ENCODE measurements at places on chromosomes 3 and 15.

- no peak for DNase-seq
Observed at GRCh38 chr3:98732286-98733052, 30.7 kb upstream of the ST3GAL6 start.

DNA sequence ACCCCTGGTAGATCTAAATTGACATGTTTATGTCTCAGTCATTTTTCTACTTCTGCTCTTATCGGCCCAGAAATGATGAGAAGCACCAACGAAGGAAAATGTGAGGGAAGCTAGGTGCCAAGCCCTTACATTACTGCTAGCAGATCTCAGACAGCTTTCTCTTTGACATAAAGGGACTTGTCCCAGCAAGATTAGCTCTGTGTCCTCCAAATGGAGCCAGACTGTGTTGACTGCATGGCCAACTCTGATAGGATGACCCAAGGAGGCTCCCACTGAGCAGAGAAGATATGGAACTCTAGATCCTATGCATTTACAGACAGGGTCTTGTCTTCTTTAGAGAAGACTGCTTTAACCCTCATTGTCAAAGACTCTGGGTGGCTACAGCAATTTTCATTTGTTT lies 2.8 kb upstream of the MCTP2 start:
- DNase-seq, result no peak

GRCh38 chr3:122942937-122943827 lies 84.4 kb downstream of the SEMA5B start:
- peak; percentile 11 for DNase-seq

DNA sequence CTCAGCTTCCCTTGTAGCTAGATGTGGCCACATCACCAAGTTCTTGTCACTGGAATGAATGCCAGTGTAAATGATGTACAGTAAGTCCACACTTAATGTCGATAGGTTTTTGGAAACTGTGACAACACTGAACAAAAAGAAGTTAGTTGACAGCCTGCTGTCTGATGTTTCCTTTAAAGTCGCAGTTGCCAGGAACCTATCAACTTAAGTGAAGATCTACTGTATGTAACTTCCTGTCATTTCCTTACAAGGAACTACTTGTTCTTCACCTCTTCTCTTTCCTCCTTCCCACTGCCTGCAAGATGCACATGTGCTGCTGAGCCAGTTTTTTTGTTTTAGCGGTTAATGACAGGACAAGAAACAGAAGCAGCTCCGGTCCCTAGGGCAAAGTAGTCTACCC lies 44.6 kb downstream of the HDGFL3 start:
- DNase-seq, result no peak

- DNase-seq, result no peak
Observed at GRCh38 chr3:57065588-57065987, 5.1 kb downstream of the SPATA12 start.

DNA sequence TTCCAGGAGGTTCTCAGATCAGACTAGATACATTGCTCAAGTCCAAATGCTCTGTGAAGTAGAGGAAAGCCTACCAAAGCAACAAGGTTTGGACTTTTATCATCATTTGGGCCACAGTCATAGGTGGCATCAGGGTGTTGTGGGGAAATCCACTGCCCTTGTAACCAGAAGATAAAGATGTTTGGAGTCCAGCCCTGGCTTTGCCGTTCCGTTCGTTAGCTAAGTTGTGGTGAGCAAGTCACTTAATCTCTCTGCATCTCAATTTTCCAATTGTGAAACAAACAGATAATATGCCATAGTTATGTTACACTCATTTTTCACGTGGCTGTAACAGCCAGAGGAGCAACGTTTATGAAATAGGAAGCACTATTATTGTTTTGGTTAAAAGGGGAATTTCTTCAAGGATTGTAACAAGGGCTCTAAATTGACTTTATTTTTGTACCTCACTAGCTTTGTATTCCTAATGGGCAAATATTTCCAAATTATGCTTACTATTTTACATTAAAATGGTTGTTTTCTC lies 125.6 kb downstream of the CD47 start:
- DNase-seq, result no peak

GRCh38 chr15:39513936-39514335 lies 66.9 kb upstream of the THBS1 start:
- DNase-seq, result no peak

DNA sequence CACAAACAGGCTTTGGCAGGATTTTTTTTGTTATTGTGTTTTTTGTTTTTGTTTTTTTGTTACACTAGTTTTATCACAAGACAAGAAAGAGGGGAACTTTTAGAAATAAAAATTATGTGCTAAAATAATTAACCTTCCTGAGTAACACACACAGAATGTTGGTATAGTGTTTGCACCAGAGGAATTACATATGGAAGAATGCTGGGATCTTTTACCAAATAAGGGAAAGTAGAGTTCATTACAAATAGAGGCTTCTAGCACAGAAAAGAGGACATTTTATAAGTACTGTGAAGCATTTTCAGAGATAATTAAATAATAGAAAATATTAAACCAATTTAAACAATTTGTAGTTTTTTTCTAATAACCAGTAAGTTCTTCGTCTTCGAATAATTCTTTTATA lies 116.0 kb downstream of the IGF1R start:
- DNase-seq, result no peak

GRCh38 chr15:70284438-70285214 lies 186.9 kb upstream of the TLE3 start:
- no peak for DNase-seq

- DNase-seq, result no peak
Observed at GRCh38 chr3:25349828-25350724, 78.0 kb upstream of the RARB start.

Measured in HFF-Myc (cell line).